G401 (cell line): ENCODE measurements at places on chromosomes 13 and 19. TPM values are rescaled to one million over a fixed set of nuclear protein-coding genes. Genes with fewer than 3 reads are reported as not detected.

- DNase-seq: no peak
These were observed 13.2 kb downstream of the CLEC4G start for GRCh38 chr19:7718668-7719067.

Gene NCCRP1
- 1.7 and 4.5 TPM in 2 replicates for total RNA-seq

Gene THSD8
- not detected in 2 replicates for total RNA-seq

Gene UGGT2
- 25.9 and 45.7 TPM in 2 replicates for total RNA-seq

DNA sequence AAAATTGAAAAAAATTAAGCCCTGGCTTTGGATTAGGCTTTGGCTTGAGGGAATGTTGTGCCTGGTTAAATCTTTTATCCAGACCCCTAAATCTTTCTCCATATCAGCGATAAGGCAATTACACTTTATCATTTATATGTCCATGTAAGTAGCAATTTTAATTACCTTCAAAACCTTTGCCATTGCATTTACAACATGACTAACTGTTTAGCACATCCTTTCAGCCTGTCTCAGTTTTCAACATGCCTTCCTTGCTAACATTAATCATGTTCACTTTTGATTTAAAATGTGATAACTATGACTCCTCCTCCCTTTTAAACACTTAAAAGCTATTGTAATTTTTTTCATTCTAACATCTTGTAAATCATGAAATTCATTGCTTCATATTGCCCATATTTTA lies 583.7 kb downstream of the SLITRK1 start:
- no peak for DNase-seq

DNA sequence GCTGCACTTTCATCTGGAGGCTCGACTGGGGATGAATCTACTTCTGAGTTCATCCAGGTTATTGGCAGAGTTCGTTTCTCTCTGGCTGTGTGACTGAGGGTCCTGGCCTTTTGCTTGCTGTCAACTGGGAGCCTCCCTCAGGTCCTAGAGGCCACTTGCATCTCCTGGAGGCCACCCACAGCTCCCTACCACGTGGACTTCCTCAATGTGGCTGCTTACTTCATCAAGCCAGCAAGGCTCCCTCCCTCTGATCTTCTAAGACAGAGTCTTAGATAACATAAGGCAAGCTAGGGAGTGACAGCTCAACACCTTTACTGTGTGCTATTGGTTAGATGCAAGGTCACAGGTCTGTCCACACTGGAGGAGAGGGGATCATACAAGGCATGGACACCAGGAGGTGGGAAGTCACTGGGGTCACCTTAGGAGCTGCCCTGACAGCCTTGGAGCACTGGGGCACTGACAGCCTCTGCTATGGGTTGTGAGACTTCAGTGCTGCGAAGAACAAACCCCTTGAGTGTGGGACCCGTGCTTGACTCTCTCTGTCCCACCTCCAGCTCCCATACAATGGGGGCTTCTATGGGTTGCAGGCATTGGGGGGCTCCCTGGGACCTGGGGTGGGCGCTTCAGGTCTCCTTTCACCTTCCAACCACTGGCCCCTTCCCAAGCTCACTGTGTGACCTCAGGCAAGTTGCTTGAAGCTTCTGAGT lies 5.3 kb downstream of the FAM187B start:
- no peak for DNase-seq

Gene ZNF304
- total RNA-seq: 9.2 and 9.5 TPM in 2 replicates

GRCh38 chr13:58446979-58447378 lies 815.4 kb downstream of the PCDH17 start:
- no peak for DNase-seq

GRCh38 chr13:38905861-38906260 lies 84.8 kb downstream of the STOML3 start:
- DNase-seq: peak; percentile 13
